ENCODE measurements at places on chromosomes 6 and 20. TPM values are rescaled to one million over a fixed set of nuclear protein-coding genes. Genes with fewer than 3 reads are reported as not detected.

Gene DCBLD1
- total RNA-seq: 19.5 TPM

Gene B3GALT4
- 2.3 TPM for total RNA-seq

Gene BTNL2
- total RNA-seq: not detected

Gene TCF21
- 55.2 TPM for total RNA-seq

Gene IP6K3
- not detected for total RNA-seq

Gene LINC00237
- total RNA-seq: not detected
